Stimulated activated naive B cell treated with anti-CD40 and anti-IgM and Interleukin-4, amounts not matched to agents 10 μg/mL and 1 μg/mL and 100 μg/mL, for 72 hours (primary cell): ENCODE measurements at places on chromosomes 11 and 22.

DNA sequence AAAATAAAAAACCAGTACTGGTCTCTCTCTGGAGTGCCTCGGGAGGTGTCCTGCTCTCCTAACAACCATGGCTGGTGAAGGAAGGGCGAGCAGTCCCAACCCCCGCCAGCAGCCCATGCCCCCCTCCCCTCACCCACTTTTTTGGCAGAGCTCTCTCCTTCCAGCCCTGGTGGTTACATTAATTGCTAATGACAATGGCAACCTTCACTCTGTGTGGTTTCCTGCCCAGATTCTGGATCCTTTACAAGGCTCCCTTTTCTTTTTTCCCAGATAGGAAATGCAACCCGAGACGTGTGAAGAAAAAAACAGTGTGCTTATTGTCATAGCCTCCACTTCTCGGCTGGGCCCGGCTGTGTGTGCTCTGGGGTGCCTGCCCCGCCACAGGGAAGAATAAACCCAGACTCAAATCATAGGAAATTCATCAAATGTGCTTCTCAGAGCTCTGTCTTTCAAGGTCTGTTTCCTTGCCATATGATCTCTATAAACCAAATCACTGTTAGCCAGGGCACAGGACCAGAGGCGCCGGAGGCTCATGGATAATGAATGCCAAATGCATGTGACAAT lies 513.0 kb downstream of the SOX6 start:
- no peak for DNase-seq

DNA sequence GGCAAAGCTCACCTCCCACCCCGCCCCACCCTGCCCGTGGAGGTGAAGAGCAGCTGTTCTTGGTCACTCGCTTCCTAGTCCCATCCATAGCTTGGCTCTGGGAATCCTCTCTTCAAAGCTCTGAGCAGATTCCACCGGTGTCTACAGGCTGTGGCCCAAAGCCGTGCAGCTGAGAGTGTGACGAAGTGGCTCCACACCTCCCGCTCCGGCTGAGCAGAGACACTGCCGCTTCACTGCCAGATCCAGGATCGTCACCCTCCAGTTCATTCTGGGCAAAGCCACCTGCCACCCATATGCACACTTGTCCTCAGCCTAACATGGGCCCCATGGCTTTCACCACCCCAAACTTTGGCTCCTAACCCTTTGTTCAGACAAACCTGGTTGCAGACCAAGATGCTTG lies 532.9 kb upstream of the B3GAT1 start:
- no peak for DNase-seq

- no peak for DNase-seq
These were observed 13.6 kb downstream of the C2CD3 start for GRCh38 chr11:74157169-74157568.

DNA sequence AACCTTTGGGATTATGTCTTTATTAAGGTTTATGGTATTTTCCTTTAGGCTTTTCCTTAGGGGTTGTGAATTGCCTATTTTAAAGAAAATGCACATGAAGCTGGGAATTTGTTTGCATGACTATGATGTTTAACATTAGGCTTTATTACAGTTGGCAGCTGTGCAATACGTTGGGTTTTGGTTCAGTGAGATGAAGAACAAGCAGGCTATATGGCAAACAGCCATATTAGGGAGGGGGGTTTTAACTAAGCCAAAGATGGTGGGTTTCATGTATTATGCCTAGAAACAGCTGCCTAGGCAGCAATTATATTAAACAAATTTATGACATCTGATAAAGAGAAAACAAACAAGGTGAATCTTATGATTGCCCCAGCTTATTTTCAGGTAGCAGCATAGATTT lies 880.8 kb downstream of the FAM181B start:
- DNase-seq = no peak

DNA sequence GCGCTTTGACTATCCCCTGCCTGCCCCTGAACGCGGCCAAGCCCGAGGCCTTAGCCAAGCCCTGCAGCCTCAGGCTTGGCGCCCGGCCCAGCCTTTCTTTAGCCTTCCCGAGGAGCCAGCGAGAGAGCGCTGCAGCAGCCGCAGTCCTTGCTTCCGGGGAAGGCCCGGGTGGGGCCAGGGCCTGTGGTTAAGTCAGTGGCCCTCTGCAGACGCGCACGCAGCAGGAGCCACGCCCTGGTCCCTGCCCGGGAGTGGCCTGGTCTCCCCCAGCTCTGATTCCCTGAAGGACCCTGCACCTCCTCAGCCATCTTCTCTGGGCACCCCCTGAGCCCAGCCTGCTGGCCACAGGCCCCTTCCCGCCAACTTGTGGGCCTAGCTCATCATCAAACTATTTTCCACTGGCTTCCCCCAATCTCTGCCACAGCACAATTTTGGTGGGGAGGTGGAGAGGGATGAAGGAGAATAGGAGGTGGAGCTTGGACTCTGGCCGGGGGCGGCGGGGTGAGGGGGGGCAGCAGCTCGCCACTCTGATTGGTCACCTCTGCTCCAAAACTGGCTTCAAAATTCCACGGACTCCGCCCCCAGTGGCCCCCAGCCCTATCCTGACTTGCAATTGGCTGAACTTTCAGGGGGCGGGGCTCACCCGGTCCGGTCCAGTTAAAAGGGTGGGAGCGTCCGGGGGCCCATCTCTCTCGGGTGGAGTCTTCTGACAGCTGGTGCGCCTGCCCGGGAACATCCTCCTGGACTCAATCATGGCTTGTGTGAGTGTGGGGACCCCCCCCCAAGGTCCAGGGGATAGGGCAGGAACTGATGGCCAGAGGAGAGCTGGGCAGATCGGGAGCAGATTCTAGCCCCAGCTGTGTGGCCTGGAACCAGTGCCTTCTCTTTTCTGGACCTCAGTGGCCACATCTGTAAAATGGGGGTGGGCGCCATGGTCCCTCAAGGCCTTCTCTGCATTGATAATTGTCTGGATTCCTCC lies at the start of gene LGALS1:
Gene LGALS1, plus strand, starts transcription at position 686 of the 979 bp plus-strand sequence. Its CDS starts 67 bp downstream, at position 753.
- DNase-seq = peak; percentile 65

- no peak for DNase-seq
These were observed 15.4 kb downstream of the PRSS23 start for GRCh38 chr11:86815726-86816125.

DNA sequence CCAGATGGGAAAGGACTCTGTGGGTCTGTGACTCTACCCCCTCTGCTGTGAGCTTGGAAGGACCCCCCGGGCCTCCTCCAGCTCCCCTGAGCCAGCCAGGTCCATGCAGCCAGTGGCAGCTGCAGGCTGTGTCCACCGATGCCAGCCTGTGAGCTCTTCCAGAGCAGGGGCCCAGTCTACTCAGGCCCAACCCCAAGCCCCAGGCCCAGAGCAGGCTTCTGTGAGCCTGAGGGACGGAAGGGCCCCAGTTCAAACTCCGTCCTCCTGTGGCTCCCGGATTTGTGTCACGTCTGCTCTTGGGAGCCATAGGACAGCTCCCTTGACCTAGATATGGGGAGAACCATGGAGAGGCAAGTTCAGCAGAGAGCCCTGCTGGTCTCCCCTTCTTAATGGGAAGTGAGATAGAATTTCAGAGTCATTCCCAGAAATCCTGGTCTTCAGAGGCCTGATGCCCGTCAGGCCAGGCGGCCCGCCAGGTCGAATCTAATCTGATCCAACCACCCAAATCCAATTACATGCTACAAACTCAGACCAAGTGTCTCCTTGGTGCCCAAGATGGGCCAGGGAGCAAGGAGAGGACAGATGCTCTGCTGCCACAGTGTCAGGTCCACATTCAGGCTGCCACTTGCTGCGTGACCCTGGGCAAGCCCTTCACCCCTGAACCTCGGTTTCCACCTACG lies 75.1 kb downstream of the SCUBE1 start:
- DNase-seq = no peak

- DNase-seq = no peak
These were observed 3.6 kb upstream of the CCDC81 start for GRCh38 chr11:86370922-86371594.

DNA sequence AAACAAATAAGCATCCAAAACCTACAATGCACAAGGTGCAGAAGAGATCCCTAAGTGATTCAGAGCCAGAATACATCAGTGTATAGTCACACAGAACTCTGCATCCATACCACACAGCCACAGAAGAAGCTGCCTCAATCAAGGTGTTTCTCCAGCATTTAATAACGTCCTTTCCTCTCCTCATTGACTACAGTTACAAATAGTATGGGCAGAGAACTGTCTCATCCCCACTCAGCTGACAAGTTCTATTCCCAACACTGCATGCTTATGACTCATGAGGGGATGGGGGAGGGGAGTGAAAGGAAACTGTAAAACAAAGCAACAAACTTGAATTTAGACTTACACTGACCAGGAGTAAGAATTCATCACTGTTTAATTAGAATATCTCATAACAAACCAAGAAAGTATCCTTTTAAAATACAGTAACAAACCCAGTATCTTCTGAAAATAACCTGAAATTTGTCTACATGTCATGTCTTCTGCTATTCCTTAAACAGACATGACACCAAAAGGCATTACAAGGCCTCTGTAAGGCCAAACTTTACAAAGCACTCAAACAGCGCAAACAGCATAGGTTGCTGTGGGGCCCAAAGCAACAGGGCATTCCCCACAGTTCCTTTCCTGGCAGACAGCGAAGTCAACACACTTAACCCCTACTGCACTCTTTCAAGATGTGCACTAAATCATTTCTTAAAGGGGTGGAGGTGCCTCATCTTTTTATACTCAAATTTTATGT lies 29.3 kb downstream of the CELF1 start:
- no peak for DNase-seq

DNA sequence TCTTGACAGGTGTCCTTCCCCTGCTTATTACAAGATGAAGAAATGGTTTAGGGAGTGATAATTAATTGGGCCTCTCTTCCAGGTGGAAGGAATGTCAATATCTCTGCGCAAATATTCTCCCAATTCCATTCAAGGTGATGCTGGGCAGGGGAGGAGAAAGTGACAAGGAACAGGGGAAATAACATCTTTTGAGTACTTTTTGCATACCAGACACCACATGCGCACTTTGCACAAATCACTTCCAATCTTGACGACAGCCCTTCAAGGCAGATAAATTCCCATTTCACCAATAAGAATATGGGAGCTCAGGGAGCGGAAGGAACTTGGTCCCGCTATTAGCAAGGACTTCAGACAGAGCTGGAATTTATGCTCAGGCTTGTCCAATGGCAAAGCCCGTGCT lies 145.1 kb upstream of the TBCEL start:
- no peak for DNase-seq

- no peak for DNase-seq
These were observed 5.4 kb downstream of the EMID1 start for GRCh38 chr22:29211066-29211465.

- DNase-seq = no peak
These were observed 3.3 kb downstream of the NRGN start for GRCh38 chr11:124743050-124743449.

DNA sequence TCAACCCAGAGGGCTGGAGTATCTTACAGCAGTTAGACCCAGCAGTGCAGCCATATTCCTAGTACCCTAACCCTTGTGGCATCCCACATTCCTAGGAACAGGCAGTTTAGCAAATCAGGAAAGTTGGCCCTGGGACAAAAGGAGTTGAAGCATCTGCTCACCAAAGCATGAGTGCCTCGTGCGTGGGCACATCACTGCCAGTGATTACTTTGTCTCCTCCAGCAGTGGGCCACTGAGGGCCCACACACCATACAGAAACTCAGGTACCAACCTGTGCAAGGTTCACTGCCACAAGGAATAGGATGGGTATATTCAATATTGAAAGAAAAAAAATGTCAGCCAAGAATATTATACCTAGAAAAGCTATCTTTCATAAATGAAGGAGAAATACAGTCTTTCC lies 227.5 kb upstream of the CNTN5 start:
- DNase-seq = no peak

DNA sequence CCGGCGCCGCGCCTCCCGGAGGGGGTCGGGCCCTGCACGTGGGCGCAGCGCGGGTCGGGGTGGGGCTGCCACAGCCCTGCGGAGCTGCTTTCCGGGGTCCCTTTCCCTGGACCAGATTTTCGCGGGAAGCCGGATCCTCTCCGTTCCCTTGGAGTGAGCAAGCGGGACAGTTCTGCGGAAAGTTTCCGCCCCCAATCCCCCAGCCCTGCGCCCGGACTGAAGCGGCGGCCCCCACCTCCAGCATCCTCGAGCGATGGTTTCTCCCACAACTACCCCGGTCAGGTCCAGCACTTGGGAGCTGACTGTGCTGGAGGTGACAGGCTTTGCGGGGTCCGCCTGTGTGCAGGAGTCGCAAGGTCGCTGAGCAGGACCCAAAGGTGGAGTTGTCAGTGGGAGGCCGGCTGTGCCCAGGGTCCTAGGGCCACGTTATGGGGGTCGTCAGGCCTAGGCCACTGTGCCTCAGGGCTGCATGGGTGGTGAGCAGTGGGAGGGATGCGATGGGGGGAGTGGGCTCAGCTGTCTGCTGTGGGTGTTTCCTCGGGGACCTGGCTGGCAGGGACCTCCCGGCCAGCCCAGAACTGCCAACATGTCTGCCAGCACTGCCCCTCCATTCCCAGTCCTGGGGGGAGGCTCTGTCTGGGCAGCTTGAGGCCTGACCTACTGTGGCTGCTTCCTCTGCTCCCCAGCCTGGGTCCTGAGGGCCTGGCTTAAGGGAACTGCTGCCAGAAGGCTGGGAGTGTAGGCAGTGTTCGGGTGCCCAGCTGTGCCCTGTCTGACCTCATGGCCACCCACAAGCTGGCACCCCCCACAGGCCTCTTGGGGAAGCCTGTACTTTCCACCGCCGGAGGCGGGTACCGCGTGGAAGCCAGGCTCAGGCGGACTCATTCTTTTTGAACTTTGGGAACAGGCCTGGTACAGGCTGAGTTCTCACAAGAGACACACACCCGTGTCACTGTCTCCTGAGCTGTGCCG lies 726 bp downstream of the ST3GAL4 start:
- DNase-seq = peak; percentile 35

DNA sequence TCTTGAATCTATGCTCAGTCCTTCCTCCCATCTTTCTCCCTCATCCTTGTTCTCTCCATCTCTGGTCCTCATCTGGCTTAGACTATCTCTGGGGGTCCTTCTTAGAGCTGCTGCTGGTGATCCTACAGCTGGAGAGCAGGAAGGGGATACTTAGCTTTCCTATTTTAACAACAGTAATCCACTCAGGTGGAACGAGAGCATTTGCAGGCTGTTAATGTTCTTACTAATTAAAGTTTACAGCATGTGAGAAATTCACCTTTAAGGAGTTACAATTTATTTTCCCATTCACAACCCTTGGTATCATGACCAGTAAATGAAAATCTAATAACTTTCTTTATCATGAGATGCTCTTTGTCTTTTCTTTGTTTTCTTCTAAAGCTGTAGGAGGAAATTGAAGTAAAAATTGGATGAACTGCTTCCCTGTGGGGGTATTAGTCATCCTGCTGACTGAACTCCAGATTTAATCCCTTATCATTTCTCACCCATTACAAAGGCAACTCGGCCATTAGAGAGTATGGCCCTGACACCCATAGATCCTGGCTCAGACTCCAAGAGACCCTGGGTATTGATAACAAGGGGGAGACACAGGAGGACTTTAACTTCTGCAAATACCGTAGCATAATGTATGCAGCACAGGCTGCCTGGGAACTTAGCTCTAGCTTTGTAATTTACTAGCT lies 37.6 kb upstream of the MTNR1B start:
- no peak for DNase-seq

GRCh38 chr11:1410366-1411291 lies 20.9 kb downstream of the BRSK2 start:
- DNase-seq = no peak

- no peak for DNase-seq
These were observed 9.0 kb upstream of the GRAMD4 start for GRCh38 chr22:46611189-46611588.
